ENCODE measurements at places on chromosomes 12 and 14. TPM values are rescaled to one million over a fixed set of nuclear protein-coding genes. Genes with fewer than 3 reads are reported as not detected.

SP7 gene
- 0.05 TPM for polyA plus RNA-seq

PGF gene
- 32.3 TPM for polyA plus RNA-seq

CAPS2 gene
- 2.3 TPM for polyA plus RNA-seq

LRRC23 gene
- 13.0 TPM for polyA plus RNA-seq

RPL10L gene
- not detected for polyA plus RNA-seq

HPD gene
- 0.13 TPM for polyA plus RNA-seq

MANSC4 gene
- not detected for polyA plus RNA-seq

RAN gene
- polyA plus RNA-seq = 485 TPM

AVPR1A gene
- 10.6 TPM for polyA plus RNA-seq

GRCh38 chr12:122909442-122910288, 13.7 kb upstream of the VPS37B start:
- H3K36me3 ChIP-seq = no peaks in the 10 kb centered on the region
- peak; percentile 45 for DNase-seq
- no peaks in the 10 kb centered on the region for H3K27me3 ChIP-seq
- no peak overlapping the region for H3K27ac ChIP-seq
- peaks cover 16% of the 10 kb centered on the region for H3K4me1 ChIP-seq

DNA sequence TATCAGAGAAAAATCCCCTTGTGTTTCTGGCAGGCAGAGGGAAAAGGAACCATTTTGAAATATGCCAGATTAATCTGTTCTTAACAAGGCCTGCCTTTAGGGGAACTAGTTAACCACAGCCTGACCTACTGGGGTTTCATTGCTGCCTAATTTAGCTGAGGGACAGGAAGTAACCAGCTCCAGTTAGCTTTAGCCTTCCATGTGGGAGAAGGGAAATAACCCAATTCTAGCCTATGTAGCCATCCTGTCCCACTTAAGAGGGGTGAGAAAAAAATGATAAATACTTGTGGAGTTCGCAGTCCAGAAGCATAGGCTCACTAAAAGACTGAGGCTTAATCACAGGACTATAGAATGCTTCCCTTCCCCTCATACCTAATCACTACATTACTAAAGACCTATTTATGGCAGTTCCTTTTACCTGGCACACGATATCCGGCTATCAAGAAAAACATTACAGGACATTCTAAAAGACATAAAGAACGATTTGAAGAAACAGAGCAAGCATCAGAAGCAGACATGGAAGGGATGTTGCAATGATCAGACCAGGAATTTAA, 22.8 kb downstream of the COX8C start:
- no peaks in the 10 kb centered on the region for H3K36me3 ChIP-seq
- no peak overlapping the region for H3K4me3 ChIP-seq
- peak; percentile 27 for DNase-seq

GRCh38 chr14:90107789-90108188, 46.0 kb downstream of the KCNK13 start:
- no peak overlapping the region for H3K27ac ChIP-seq
- no peak overlapping the region for H3K4me3 ChIP-seq
- H3K4me1 ChIP-seq = no peaks in the 10 kb centered on the region
- DNase-seq = peak; percentile 8
- no peaks in the 10 kb centered on the region for H3K27me3 ChIP-seq
- no peaks in the 10 kb centered on the region for H3K36me3 ChIP-seq

DNA sequence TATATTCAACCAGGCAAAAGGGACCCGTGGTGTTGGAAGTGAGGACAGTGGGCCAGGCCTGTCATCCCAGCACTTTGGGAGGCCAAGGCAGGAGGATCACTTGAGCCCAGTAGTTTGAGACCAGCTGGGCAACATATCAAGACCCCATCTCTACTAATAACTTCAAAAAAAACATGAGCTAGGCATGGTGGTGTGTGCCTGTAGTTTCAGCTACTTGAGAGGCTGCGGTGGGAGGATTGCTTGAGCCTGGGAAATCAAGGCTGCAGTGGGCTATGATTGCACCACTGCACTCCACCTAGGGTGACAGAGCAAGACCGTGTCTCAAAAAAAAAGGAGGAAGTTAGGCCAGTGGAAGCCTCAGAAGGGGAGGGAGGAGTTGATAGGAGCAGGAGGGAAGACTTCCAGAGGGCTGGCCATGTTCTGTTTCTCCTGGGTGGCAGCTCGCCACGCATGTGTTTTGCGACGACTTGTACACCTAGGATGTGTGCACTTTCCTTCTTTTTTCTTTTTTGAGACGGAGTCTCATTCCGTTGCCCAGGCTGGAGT, 10.1 kb downstream of the SLC25A29 start:
- H3K27ac ChIP-seq = no peak overlapping the region
- no peak overlapping the region for H3K4me3 ChIP-seq
- no peaks in the 10 kb centered on the region for H3K27me3 ChIP-seq
- peak; percentile 34 for DNase-seq

DNA sequence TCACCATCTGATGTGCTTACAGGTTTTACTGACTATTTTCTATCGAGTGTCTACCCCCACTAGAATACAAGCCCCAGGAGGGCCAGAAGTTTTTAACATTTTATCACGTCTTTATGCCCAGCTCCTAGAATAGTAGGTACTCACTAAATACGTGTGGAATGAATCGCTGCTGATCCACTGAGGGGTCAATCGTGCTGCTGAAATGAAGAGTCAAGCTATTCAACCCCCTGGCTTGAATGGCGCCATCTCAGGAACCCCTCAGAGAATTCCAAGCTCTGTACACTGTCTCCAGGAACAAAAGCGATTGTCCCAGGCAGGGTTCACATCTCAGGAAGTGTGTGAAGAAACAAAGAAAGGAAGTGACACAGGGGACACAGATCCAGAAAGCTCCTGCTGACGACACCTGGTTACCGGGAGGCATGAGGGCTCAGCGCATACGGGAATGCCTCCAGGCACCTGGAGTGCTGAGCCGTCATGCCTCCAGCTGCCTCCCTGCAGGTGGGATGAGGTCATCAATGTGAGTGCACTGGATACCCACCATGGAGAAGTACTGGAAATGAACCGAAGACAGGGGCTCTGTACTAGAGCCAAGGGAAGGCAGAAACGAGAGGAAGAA, 45.6 kb downstream of the PITPNM2 start:
- peak overlapping the region; percentile 87 for H3K27ac ChIP-seq
- no peak overlapping the region for H3K4me3 ChIP-seq
- DNase-seq = peak; percentile 47
- peaks cover 5% of the 10 kb centered on the region for H3K36me3 ChIP-seq
- no peaks in the 10 kb centered on the region for H3K27me3 ChIP-seq
- peaks cover 34% of the 10 kb centered on the region for H3K4me1 ChIP-seq

GRCh38 chr12:90331262-90331661, 622.6 kb upstream of the ATP2B1 start:
- peak; percentile 38 for DNase-seq
- H3K4me1 ChIP-seq = no peaks in the 10 kb centered on the region

GRCh38 chr14:69901113-69901951, 22.1 kb downstream of the SMOC1 start:
- H3K4me3 ChIP-seq = no peak overlapping the region
- no peaks in the 10 kb centered on the region for H3K36me3 ChIP-seq
- DNase-seq = no peak
- H3K27ac ChIP-seq = no peak overlapping the region

DNA sequence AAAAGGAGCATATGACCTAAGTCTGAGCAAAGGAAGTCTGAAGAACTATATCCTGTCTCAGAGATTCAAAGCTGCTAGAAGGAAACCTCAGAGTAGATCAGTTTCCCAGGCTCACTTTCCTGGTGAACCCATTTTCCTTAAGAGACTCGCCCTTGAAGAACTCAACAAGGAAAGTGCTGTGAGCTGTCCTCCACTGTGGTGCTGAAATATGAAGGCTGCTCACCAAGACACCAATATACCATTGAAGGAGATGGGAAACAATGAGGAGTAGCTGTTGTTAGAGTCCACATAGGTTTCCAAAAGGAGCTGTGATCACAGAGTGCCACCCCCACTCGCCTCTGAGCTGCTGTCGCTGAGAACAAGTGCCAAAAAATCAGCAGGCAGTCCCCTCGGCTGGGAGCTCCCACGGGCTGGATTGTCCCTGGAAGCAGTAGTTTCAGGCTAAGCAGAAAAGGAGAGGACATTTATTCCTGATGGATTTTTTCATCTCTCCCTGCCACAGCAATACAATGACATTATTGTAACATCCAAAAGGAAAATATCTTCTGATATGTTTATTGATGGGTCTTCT, 282.1 kb downstream of the RPS29 start:
- DNase-seq = peak; percentile 76
- no peaks in the 10 kb centered on the region for H3K4me1 ChIP-seq
- no peaks in the 10 kb centered on the region for H3K36me3 ChIP-seq
- no peak overlapping the region for H3K27ac ChIP-seq

GRCh38 chr14:101499513-101499912, 61.8 kb upstream of the DIO3 start:
- H3K4me3 ChIP-seq = no peak overlapping the region
- H3K4me1 ChIP-seq = peaks cover 17% of the 10 kb centered on the region
- peaks cover 29% of the 10 kb centered on the region for H3K27me3 ChIP-seq
- H3K36me3 ChIP-seq = no peaks in the 10 kb centered on the region
- no peak overlapping the region for H3K27ac ChIP-seq
- no peak for DNase-seq

GRCh38 chr12:122159882-122160281, 14.1 kb downstream of the IL31 start:
- no peak overlapping the region for H3K27ac ChIP-seq
- no peak for DNase-seq
- H3K36me3 ChIP-seq = no peaks in the 10 kb centered on the region
- no peak overlapping the region for H3K4me3 ChIP-seq
- no peaks in the 10 kb centered on the region for H3K27me3 ChIP-seq

- peak overlapping the region; percentile 91 for H3K27ac ChIP-seq
- no peak for DNase-seq
- peaks cover 14% of the 10 kb centered on the region for H3K4me1 ChIP-seq
- H3K27me3 ChIP-seq = peaks cover 6% of the 10 kb centered on the region
Measured at GRCh38 chr12:31325524-31325875, 450 bp downstream of the SINHCAF start.

DNA sequence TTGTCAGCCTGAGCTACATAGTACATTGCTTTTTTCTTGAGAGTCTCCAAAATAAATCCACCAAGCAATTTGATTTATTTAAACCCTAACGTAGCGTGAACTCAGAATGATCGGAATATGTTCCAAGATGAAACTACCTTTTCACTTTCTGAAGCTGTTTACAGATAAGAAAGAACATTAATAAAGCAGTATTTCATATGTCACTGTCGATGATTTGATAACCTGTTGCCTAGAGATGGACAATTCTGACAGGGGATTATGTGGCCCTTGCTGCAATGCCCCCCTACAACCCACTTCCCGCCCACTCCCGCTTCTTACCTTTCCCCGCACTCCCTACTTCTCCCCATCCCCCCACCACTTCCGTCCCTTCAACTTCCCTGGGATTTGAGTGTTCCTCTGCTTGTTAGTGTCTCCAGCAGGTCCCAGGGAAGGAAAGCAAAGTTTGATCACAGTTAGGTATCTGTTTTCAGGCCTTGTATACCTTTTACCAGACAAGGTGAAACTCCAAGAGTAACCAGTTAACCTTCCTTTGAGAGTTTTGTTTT, 229.2 kb upstream of the HMGA2 start:
- no peaks in the 10 kb centered on the region for H3K27me3 ChIP-seq
- no peak overlapping the region for H3K4me3 ChIP-seq
- DNase-seq = no peak
- peaks cover 8% of the 10 kb centered on the region for H3K4me1 ChIP-seq
- H3K27ac ChIP-seq = no peak overlapping the region

- H3K4me3 ChIP-seq = peak overlapping the region; percentile 54
- H3K27ac ChIP-seq = peak overlapping the region; percentile 59
- peaks cover 16% of the 10 kb centered on the region for H3K4me1 ChIP-seq
- H3K27me3 ChIP-seq = peaks cover 23% of the 10 kb centered on the region
- DNase-seq = no peak
Measured at GRCh38 chr14:91415794-91416743, 1.6 kb downstream of the CCDC88C start.

DNA sequence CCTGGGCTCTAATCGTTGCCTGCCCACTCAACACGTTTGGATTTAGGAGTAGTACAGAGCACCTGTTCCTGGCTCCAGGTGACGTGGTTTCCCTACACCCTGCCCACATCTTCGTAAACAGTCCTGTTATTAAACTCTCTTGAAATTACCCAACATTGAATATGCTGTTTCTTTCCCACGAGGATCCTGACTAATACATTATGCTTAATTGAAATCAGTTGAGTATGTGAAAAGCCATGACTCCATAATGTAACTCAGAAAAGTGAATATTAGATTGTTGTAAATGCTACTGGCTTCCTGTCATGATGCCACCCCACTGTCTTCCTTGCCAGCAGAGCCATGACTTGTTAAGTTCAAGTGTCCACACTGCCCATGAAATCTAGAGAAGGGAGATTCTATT, 21.6 kb downstream of the AK7 start:
- H3K4me3 ChIP-seq = no peak overlapping the region
- H3K4me1 ChIP-seq = no peaks in the 10 kb centered on the region
- no peaks in the 10 kb centered on the region for H3K27me3 ChIP-seq
- no peak for DNase-seq

DNA sequence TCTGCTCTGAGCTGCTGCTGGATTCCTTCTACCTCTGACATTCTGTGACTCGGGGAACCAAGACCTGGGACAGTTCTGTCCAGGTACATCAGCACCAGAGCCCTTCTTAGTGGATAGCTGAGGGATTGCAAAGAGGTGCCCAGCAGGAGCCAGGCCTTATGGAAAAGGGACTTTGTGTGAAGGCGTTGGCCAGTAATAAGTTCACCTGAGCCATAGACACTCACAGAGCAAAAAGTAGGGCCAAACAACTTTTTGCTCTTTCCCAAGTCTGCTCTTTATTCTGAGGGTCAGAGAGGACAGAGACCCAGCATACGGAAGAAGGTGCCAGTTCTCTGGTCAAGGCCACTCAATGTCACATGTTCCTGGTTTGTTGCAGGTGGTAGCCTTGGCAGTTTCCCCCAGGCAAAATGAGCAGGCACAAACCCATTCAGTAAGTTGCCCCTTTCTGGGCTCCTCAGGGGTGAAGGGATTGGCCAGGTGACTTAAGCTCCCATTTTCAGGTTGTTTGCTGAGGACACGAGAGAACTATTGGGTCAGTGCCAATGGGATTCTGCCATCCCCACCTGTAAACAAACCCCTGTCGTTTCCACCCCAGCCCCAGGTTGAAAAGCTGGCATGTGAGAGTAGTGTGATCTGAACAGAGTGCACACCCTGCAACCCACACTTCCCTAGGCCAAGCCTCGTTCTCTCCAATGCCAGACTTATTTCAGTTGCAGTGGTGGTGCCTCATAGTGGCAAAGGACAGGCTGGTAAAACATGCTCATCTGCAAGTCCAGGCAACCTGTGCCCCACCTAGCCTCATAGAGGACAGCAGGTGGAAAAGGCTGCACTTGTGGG, 150.3 kb downstream of the SMOC1 start:
- H3K27ac ChIP-seq = no peak overlapping the region
- H3K4me3 ChIP-seq = no peak overlapping the region
- no peaks in the 10 kb centered on the region for H3K4me1 ChIP-seq
- DNase-seq = no peak
